Stimulated activated CD8-positive, alpha-beta memory T cell treated with anti-CD3 and anti-CD28 coated beads, Interleukin-15, amount 100 ng/mL, for 4 hours (primary cell): ENCODE measurements at places on chromosomes 3 and 15.
A peak's percentile ranks its signal among the peaks of the same experiment; 100 is the strongest.

DNA sequence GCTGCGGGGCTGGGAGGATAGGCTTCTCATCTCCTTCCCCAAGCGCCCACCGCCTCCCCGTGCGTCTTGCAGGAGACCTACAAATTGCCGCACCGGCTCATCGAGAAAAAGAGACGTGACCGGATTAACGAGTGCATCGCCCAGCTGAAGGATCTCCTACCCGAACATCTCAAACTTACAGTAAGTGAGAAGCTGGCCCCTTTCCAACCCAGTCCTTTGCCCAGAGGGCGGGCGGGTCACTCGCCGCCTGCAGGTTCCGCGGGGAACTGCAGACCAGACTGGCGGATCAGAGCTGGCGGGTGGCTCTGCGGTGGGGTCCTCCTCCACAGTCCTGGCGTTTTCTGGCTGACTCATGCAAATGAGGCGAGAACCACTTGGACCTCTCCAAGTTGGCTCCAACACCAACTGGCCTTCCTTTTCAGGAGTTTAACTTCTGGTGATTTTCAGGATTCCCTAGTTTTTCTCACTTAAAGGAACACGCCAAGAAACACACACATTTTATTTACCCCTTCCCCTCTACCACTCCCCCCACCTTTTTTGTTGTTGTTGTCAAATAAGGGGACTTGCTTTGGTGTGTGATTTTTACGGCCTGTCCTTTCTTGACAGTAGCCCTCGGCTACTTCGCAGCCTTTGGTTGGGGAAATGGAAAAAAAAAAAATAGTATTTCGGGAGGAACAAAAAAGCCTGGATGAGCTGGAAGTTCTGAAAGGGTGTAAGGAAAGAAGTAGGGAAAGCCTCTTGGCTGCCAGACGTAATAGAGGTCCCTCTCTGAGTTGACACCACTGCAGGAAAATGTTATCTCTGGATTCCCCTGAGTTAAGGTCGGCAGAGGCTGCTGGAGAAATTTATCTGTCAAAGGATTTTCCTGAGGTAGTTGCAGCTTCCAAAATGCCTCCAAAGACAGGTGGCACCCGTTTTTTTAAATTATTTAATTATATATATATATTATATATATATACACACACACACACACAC is 1.3 kb downstream of the BHLHE40 start:
- peak; percentile 78 for DNase-seq

GRCh38 chr3:10563396-10563795 is 58.0 kb upstream of the ATP2B2 start:
- no peak for DNase-seq

GRCh38 chr3:156149876-156150275 is 29.5 kb downstream of the KCNAB1 start:
- DNase-seq = no peak

DNA sequence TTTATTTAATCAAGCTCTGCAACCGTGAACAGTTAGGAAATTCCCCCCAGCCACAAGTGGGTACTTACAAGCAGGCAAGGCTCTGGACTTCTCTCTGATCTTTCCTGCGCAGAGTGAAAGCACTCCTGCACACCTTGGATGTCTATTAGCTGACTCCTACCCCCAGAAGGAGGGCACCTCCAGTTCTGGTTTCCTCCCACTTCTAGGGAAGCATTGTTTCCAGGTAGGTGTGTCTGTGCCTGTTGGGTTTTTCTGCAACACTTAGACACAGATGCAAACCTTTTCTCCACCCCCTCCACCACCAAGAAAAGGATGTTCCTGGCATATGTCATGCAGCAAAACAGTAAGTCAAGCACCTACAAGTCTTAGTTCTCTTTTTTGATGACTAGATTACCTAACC is at the start of gene ZBED2:
ZBED2 (minus strand) TSS at position 115 of the 400 bp plus-strand sequence. CDS start 1,145 bp downstream, outside the sequence.
- DNase-seq = no peak

DNA sequence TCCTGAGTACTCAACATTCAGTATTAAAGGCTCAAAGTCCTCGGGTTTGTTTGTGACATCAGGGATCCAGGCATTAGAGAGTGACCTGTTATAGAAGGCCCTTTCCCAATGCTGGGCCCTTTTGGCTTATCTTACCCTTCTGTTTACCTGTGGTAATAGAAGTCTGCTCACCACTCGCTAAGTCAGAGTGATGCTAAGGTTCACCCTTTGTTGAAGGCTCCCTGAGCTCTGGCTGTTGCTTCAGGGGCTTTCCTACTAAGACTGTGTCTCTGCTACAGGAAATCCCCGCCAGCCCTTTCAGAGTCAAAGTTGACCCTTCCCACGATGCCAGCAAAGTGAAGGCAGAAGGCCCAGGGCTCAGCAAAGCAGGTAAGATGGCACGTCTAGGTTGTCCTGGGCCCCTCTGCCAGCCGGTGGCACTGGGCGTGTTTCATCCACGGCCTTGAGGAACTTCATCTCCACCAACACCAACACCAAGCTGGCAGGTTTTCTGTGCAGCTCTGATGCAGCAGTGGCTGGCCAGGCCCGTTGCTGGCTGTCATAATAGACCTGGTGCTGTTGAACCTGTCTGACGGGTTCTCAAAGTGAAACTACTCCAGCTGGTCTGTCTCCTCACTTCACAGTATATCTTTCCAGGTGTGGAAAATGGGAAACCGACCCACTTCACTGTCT is 99.1 kb downstream of the DNASE1L3 start:
- DNase-seq = no peak

GRCh38 chr3:153266619-153267018 is 104.6 kb downstream of the RAP2B start:
- no peak for DNase-seq

GRCh38 chr15:95646484-95647273 is 683.8 kb upstream of the NR2F2 start:
- no peak for DNase-seq

DNA sequence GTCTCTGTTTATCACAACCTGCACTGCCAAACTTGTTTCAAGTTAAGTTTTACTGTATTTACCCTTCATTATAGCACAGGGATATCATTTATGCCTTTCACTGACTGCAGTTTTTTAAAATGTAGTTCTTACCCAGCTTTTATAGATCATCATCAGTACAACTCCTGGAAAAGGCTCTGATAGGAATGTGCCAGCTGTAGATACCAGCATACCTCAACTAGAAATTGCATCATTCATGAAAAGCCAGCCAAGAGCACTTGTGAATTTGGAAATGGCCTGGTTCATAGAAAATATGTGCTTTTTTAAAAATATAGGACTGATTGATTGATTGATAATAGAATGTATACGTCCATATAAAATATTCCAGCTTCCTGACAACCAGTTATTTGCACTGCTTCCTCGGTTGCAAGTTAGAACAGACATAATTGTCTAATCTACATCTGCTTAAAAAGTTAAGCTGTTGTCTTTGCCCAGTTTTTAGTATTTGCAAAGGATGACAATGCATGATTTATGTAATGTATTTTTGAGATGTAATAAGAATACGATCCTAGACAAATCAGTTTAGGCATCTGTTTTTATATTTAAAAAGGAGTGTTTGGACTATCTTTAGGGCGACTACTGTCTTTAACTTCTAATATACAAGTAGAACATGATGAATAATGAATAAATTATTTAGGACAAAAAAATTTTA is 58.5 kb downstream of the DCUN1D1 start:
- DNase-seq = no peak

DNA sequence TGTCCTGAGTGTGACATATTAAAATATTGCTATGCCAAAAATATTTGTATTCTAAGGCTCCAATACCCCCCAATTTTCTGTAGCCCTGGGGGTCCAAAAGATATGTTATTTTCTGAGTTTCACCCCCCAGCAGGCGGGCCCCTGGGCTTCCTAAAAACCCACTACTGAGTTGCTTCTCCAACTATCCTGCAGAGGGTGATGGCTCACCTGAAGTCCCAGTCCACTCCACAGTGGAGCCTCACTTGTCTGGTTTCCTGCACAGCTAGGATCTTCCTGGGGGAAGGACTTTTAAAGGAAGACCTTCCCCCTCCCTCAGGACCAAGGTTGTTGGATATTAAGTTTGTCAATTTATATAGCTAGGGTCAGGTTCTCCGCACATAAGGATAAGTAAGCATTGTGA is 1181.4 kb downstream of the ROBO2 start:
- DNase-seq = no peak
